ENCODE measurements at places on chromosomes 3 and 15.

DNA sequence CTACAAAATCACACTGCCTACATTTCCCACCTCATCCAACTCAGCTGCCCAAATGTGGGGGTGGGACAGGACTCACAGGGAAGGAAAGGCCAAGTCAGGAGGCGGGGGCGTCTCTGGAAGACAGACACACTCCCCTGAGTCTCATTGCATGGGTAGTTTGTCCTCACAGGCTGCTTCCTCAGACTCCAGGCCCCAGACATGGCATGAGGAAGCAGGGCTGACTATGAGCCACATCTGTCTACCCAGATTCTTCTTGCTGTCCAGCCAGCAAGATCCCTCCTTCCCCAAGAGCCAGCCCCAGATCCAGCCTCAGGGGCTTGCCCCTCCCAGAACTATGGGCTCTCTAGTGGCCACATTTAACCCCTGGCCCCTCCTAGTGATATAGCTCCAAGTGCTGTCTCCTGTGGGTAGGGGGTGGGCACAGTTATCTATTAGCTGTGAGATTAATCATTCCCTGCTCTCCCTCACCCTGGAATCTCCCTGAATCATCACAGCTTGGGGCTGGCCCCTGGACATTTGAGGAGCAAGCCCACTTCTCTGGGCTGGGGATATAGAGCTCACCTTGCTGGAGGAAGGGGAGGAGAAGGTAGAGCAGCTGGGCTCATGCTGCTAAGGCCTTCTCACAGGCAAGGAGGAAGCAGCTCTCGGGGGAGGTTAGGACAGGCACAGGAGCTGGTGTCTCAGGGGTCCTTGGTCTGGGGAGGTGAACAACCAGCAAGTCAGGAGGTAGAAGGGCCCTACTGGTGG, 2.1 kb upstream of the CCDC33 start:
- DNase-seq, result no peak

DNA sequence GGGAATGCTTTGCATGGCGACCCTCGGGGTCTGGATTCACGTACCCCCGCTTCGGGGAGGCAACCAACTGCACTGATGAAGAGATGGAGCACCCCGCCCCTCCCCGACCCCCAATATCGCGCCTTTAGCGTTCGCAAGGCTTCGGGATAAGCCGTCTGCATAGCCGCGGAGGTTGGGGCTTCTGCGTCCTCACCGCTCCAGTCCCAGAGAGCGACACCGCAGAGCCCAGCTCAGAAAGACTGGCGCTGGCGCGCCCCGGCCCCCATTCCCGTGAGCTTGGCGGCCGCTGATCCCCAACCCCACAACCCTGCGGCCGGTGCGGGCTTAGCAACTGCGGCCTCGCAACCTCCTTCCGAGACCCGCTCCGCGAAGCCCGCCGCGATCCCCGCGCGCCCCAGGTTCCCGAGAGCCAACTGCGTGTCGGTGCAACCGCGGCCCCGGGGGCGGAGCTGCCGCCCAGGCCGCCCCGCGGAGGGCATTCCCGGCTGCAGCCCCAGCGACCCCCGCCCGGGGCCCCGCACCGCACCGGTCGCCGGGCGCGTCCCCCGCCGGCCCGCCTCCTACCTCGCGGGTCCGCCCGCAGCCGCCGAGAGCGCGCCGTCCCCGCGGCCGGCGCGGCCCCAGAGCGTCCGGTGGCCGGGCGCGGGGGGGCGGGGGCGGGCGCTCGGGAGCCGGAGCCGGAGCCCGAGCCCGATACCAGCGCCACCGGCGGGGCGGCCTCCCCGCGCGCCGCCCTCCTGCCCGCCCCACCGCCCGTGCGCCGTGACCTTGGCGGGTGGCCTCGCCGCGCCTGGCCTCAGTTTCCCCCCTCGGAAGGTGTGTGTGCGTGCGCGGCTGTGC, 79.5 kb downstream of the IQSEC1 start:
- DNase-seq, result peak; percentile 8

GRCh38 chr15:25763331-25763751, 99.8 kb downstream of the ATP10A start:
- no peak for DNase-seq

DNA sequence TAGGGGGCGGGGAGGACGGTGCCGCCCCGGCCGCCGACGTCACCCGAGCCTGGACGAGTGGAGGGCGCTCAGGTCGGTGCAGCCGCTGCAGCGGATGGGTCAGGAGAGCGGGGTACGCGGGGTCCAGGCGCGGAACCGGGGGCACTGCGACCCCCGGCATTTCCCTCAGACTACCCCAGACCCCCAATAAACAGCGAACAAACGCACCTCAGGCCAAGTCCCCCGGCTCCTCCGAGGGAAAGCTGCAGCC, 78.9 kb downstream of the IQSEC1 start:
- DNase-seq, result no peak

DNA sequence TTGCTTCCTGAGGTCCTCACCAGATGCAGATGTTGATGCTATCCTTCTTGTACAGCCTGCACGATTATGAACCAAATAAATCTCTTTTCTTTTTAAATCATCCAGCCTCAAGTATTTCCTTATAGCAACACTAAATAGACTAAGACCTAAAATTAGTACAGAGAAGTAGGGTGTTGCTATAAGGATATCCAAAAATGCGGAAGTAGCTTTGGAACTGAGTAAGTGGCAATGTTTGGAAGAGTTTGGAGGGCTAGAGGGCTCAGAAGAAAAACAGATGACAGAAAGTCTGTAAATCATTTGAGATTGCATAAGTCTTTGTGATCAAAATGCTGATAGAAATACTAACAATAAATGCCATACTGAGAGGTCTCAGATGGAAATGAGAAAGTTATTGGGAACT, 894.9 kb downstream of the DIPK2A start:
- DNase-seq, result no peak

DNA sequence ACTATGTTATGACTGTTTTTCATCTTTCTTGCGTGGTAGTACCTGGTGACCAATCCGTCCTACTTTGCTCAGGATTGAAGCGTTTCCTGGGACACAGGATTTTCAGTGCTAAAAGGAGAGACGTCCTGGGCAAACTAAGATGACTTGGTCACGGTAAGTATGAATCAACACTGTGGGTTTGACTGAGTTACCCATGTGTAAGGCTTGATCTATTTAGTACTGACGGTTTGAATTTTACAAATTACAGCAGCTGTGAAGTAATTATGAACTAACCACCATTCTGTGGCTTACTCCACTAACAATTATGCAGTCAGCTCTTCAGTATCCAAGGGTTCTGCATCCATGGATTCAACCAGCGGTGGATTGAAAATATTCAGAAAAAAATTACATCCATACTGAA, 172.9 kb upstream of the FEZF2 start:
- DNase-seq, result no peak

- no peak for DNase-seq
Measured at GRCh38 chr3:81861593-81861992, 100.1 kb upstream of the GBE1 start.

DNA sequence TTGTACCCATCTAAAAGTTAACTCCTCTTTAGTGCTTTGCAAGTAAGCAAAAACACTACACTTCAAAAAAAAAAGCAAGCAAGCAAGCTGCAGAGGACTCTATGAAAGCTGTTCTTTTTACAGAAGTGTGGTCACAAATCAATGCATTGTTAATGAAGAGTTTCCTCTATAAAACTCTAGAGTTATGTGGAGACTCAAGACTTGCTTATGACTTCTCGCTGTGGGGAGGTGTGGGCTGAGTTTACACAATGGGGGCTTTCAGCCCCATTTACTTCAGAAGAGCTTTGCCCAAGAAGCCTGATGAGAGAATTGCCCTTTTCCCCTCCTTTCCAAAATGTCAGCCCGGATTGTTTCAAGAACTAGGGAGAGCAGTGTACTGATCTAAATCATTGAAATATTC, 144.4 kb downstream of the IGSF11 start:
- no peak for DNase-seq

DNA sequence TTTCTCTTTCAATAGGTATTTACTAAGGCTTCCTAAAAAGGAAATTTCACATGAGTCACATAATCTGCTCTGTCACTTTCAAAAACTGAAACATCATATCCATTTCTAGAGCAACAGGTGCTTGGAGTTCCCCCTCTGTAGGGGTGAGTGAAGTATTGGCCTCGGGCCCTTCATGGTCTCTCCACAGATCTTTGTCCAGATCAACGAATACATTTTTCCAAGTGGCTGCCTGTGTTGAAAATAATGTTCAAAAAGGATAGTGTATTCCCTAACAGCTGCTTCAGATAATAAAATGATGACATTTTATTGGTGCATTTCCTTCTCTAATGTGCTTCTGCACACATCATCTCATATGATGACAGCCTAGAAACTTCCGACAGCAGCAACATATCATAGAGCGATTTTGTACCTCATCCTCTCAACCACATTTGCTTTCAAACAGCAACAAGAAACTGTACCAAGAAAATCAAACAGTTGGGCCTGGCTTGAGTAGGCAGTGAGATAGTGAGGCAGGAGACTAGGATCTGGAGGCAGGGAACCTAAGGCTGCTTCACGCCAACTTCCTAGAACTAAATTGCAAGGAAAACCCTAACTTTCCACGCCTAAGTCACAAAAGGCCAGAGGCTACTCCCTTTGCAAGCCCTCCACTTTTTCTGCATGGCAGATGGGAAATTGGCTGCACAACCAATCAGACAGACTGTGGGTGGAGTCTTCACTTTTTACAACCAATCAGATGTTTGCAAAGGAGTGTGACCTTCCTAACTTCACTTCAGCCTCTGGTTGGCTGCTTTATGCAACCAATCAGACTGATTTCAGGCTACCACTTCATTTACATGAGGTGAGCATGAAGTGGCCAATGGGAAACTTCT, 340.2 kb downstream of the LRRC3B start:
- DNase-seq, result no peak

- peak; percentile 91 for DNase-seq
Measured at GRCh38 chr3:100002599-100003350, 111.5 kb downstream of the FILIP1L start.

GRCh38 chr3:143078883-143079282, 40.7 kb upstream of the CHST2 start:
- DNase-seq, result peak; percentile 19

All from astrocyte of the spinal cord (primary cell).